ENCODE measurements at places on chromosomes 11 and 22.

GRCh38 chr22:28883917-28884746, 760 bp downstream of the ZNRF3 start:
- H3K4me1 ChIP-seq = peaks cover 8% of the 10 kb centered on the region
- H3K36me3 ChIP-seq = no peaks in the 10 kb centered on the region
- no peak overlapping the region for H3K27ac ChIP-seq
- peak overlapping the region; percentile 61 for H3K4me3 ChIP-seq

- H3K27ac ChIP-seq = no peak overlapping the region
- no peak overlapping the region for H3K4me3 ChIP-seq
- no peaks in the 10 kb centered on the region for H3K27me3 ChIP-seq
These were observed 327.9 kb downstream of the SOX6 start for GRCh38 chr11:16028419-16028818.

DNA sequence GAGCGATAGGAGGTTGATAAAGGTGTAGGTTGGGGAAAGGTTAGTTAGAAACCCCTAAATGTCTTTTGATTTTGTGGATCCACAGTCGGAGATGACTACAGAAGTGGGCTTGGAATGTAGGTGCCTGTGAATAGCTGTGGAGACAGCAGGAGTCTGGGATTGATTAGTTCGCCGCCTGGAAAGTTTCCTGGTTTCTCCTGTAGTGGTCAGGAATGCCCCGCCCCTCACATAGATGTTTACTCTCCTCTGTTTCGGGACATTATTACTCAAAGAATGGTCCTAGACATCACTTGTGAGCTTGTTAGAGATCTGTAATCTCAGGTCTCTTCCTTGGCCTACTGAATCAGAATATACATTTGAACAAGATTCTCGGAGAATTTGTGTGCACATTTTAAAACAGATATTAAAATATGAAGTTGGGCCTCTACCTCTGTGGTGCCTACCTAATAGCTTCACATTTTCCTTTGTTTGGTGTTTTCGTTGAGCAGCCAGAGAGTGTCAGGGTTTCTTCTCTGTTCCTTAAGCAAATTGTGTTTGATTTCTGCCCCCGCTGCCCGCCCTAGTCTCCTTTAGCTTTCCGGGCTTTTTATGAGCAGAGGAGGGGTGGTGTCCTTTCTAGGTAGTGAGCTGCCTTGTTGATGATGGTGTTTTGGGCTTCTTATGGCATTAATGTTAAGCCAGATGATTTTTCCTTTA, 89.4 kb downstream of the PPP6R3 start:
- DNase-seq = no peak
- H3K27ac ChIP-seq = peak overlapping the region; percentile 96
- H3K36me3 ChIP-seq = peaks cover 72% of the 10 kb centered on the region
- H3K4me1 ChIP-seq = peaks cover 57% of the 10 kb centered on the region
- peak overlapping the region; percentile 81 for H3K4me3 ChIP-seq

DNA sequence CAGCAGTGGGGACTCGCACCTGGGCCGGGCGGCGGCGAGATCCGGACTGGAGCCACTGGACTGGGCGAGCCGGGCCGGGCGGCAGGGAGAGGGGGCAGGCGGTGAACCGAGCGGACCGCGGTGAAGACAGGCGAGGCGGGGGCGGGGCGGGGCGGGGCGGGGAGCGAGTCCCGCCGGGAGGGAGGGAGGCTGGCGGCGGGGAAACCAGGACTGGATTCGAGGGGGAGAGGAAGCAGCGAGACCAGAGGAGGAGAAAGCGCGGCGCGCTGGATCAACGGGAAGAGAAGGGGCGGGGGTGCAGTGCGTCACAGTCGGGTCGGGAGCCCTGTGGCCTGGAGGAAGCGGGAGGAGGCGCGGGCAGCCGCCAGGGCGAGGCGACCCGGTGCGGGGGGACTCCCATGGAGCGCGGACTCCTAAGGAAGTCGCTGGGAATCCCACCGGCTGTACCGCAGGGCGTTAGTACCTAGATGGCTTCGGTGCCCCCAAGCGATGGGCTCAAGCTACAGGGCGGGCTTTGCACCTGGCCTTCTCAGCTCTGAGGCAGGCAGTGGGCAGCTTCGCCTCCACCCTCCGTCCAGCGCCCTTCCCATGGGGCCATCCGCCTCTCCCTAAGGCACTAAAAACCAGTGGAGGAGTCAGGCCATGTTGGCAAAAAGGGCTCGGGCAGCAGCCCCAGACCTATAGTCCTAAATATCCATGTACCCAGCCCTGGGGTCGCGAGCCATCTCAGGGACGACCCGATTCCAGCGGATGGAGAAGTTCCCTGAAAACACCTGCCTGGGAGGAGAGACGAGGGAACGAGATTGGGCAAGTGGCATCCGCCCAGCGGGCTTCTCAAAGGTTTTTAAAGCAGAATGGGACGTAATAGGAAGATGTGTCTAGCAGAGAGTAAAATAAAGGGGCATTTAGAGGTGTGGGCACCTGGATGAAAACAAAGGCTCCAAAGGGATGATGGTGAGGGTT, at the start of gene TMEM121B:
Gene TMEM121B, minus strand, starts transcription at position 128 of the 963 bp plus-strand sequence. CDS start 233 bp downstream, outside the sequence.
- H3K4me3 ChIP-seq = peak within 1 kb of the TSS; percentile 79
- peaks cover 32% of the 10 kb centered on the region for H3K4me1 ChIP-seq
- H3K27ac ChIP-seq = no peak within 1 kb of the TSS
- no peaks in the 10 kb centered on the region for H3K36me3 ChIP-seq
- H3K27me3 ChIP-seq = peaks cover 27% of the 10 kb centered on the region

DNA sequence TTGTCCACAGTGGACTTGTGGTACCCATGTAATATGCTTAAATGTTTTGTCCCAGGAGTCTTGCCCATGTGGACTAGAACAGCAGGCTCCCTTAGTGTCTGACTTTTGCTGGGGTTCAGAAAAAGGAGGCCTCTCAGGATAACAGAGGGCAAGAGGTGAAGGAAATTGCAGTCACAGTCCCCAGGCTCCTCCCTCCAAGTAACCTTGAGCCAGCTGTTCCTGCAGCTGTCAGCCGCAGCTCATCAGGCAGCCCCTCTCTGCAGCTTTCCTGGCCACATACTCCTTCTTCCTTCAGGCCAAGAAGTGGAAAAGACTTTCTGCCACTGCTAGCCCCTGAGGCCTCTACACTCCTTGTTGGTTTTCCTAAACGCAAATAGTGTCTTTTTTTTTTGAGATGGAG, 6.3 kb upstream of the MYO18B start:
- peaks cover 30% of the 10 kb centered on the region for H3K36me3 ChIP-seq
- H3K27me3 ChIP-seq = no peaks in the 10 kb centered on the region
- H3K4me1 ChIP-seq = peaks cover 50% of the 10 kb centered on the region
- H3K27ac ChIP-seq = peak overlapping the region; percentile 98
- DNase-seq = peak; percentile 68

DNA sequence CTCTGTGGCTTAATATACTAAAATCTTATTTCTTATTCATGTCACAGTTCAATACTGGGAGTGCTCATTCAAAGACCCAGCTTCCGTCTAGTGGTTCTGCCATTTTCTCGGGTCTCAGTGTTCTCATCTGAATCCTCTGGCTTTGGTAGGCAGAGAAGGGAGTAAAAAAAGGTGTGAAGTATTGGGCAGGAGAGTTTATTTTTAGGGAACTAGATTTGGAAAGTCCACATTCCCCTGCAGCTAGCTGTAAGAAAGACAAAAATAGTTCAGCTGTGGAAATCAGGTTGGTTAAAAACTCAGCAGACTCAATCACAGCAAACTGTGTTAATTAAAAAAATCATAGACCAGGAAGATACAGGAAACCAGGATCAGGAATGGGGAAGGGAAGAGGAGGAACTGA, 4.1 kb upstream of the LYVE1 start:
- H3K4me1 ChIP-seq = no peaks in the 10 kb centered on the region
- H3K27me3 ChIP-seq = peaks cover 21% of the 10 kb centered on the region
- DNase-seq = no peak
- no peak overlapping the region for H3K27ac ChIP-seq
- H3K36me3 ChIP-seq = no peaks in the 10 kb centered on the region
- no peak overlapping the region for H3K4me3 ChIP-seq

GRCh38 chr11:36620246-36620645, 22.2 kb upstream of the RAG2 start:
- peaks cover 15% of the 10 kb centered on the region for H3K27me3 ChIP-seq
- H3K4me3 ChIP-seq = no peak overlapping the region
- no peak overlapping the region for H3K27ac ChIP-seq
- no peaks in the 10 kb centered on the region for H3K36me3 ChIP-seq

All from activated CD4-positive, alpha-beta T cell treated with anti-CD3 and anti-CD28 coated beads, Interleukin-2, amount 10 ng/mL, durations not matched to agents 24 days and 14 days (primary cell).